ENCODE measurements at places on chromosomes 11 and 22.

DNA sequence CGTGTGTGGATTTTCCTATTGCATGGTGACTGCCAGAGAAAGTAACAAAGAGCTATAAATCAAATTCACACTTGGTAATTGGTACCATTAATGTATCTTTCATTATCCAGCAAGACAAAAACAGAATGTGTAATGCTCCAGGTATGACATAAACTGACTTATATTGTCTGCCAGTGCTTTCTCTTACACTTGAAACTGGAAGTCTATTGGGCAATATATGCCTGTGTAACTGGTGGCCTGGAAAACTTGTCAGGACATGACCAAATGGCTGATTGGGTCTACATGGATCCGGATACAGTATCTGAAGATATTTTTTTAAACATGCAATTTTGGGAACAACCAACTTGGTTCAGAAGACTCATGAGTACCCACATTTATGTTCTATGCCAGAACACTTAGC is 174.6 kb upstream of the ARHGAP42 start:
- no peak for DNase-seq

- no peak for DNase-seq
These were observed 73.7 kb upstream of the TSPAN18 start for GRCh38 chr11:44652901-44653644.

DNA sequence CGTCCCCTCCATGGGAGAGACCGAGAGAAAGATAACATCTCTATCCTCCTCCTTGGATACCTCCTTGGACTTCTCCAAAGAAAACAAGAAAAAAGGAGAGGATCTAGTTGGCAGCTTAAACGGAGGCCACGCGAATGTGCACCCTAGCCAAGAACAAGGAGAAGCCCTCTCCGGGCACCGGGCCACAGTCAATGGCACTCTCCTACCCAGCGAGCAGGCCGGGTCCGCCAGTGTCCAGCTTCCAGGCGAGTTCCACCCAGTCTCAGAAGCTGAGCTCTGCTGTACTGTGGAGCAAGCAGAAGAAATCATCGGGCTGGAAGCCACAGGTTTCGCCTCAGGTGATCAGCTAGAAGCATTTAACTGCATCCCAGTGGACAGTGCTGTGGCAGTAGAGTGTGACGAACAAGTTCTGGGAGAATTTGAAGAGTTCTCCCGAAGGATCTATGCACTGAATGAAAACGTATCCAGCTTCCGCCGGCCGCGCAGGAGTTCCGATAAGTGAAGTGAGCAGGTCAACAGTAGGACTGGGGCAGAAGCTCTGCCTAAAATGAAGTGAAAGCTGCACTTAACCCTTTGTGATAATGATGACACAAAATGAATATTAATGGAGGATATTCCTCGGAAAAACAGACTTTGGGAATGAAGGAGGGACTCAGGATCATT is 65.3 kb downstream of the WNT11 start:
- DNase-seq: no peak

- DNase-seq: no peak
These were observed 3.3 kb upstream of the TPP1 start for GRCh38 chr11:6622261-6623171.
